Cardiac ventricle fibroblast (primary cell): ENCODE measurements at places on chromosomes 1 and 21. TPM values are rescaled to one million over a fixed set of nuclear protein-coding genes. Genes with fewer than 3 reads are reported as not detected.

The MCOLN2 gene
- total RNA-seq = 0.20 and 0.56 TPM in 2 replicates

The ADORA3 gene
- total RNA-seq = not detected in 2 replicates

The NTMT2 gene
- total RNA-seq = not detected in 2 replicates

The TFAP2E gene
- total RNA-seq = not detected in 2 replicates

The CD2 gene
- total RNA-seq = not detected in 2 replicates

The TNFRSF9 gene
- 0.93 TPM in 1 of 2 replicates, not detected in the other for total RNA-seq

The HES2 gene
- 0.19 TPM in 1 of 2 replicates, not detected in the other for total RNA-seq

The VAV3 gene
- 1.4 and 3.7 TPM in 2 replicates for total RNA-seq

The COPA gene
- 165 and 166 TPM in 2 replicates for total RNA-seq

The LY9 gene
- not detected in 2 replicates for total RNA-seq

The UTS2 gene
- total RNA-seq = not detected in 2 replicates

The TRIM67 gene
- total RNA-seq = 0.06 and 0.15 TPM in 2 replicates

The S100A2 gene
- total RNA-seq = 0.24 and 1.9 TPM in 2 replicates

The LCE1A gene
- total RNA-seq = not detected in 2 replicates

The C1QA gene
- total RNA-seq = not detected in 2 replicates
